Sigmoid colon (tissue), 7 donors: ENCODE measurements at places on chromosomes 12 and 14.

DNA sequence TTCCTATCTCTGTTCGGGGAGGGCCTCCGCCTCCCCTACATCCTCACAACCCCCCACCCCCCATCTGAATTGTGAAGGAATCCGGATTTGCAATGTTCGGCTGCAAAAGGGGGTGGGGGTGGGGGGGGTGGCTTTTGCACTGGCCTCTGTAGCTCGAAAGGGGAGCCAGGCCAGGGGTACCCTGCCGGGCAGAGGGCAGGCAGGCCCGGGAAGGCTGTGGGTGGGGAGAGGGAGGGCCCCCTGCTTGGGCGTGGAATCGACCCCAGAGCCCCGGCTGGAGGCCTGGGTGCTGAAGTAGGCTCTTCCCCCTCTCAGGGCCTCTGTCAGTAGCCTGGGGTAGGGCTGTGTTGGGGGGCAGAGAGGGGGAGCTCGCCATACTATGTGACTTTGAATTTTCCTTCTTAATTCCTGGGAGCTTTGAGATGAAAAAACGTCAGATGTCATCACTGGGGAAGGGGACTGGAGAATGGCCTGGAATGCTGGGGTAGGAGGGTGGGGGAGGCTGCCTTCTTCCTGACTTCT lies 1.1 kb downstream of the LRP1 start:
- DNase-seq = peak; percentile 73

DNA sequence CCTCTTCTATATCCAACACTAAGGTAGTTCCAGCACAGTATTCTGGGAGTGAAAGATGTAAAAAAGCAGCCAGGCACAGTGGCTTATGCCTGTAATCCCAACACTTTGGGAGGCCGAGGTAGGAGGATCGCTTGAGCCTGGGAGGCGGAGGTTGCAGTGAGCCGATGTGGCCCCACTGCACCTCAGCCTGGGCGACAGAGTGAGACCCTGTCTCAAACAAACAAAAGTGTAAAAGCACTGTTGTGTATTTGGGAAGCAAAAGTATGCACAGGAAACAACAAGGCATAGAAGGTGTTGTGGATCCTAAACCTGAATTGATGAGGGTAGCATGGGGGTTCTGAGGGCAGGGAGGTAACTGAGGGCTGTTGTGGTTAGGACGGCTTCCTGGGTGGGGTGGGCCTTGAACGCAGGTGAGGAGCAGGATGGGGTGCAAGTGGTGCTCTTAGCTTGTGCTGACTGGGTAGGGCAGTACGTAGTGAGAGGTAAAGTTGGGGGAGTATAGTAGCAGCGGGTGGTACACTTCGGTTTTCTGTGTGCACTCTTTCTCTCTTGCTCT lies 64.2 kb downstream of the RASSF3 start:
- DNase-seq = no peak

DNA sequence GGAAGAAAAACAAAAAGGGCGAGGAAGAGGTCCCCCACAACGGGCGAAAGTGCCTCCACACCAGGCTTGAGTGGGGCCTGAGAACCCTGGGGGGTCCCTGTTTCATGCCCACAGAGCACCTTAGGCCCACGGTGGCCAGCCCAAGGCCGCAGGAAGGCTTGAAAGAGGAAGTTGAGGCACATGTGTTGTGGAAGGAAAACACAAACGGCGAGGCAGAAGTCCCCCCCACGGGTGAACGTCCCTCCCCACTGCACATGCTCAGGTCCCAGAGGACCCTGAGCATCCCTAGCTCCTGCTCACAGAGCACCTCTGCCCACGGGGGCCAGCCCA lies 371.5 kb downstream of the ALG10 start:
- no peak for DNase-seq

DNA sequence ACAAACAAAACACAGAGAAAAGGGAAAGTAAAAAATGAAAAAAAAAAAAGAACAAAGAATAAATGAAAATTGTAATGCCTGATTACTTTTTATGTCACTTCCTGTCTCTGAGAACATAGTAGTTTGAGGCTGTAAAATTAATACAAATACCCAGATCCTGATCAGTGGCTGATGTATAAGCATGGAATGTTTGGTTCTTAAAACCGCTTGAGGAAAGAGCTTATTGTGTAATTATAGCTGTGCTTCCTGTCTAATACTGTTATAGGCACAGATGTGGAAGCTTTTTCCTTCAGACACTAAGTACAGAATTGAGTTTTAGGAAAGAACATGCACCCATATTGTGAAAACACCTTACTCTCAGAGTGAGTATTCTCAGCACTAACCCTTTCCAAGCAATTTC lies 86.9 kb downstream of the AVPR1A start:
- no peak for DNase-seq

DNA sequence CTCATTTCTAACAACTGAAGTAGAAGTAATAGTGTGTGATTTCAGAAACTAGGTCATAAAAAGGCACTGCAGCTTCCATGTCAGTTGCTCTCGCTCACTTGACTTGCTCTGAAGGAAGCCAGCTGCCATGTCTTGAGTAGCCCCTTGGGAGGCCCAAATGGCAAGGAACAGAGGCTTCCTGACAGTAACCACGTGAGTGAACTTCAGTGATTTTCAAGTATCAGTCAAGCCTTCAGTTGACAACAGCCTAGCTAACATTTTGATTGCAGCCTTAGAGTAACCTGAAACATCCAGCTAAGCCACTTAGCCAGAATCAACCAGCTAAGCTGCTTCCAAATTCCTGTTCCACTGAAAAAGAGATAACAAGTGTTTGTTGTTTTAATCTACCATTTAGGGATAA lies 26.7 kb downstream of the TOGARAM1 start:
- DNase-seq = peak; percentile 73

- no peak for DNase-seq
Observed at GRCh38 chr12:69816082-69816481, 8.9 kb upstream of the MYRFL start.

DNA sequence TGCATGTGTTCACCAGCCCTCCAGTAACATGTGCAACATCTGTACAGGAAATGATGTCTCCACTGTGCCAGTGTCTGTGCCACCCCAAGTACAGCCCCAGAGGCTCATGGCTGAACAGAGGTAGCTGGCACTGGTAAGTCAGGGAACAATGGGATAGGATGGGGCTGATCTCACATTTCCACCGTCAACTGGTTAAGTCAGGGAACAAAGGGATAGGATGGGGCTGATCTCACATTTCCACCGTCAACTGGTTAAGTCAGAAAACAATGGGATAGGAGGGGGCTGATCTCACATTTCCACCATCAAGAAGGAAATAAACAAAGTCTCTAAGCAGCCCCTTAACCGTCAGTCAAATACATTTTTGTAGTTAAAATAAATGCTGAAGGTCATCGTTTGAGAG lies 246.6 kb downstream of the TMEM132D start:
- no peak for DNase-seq

DNA sequence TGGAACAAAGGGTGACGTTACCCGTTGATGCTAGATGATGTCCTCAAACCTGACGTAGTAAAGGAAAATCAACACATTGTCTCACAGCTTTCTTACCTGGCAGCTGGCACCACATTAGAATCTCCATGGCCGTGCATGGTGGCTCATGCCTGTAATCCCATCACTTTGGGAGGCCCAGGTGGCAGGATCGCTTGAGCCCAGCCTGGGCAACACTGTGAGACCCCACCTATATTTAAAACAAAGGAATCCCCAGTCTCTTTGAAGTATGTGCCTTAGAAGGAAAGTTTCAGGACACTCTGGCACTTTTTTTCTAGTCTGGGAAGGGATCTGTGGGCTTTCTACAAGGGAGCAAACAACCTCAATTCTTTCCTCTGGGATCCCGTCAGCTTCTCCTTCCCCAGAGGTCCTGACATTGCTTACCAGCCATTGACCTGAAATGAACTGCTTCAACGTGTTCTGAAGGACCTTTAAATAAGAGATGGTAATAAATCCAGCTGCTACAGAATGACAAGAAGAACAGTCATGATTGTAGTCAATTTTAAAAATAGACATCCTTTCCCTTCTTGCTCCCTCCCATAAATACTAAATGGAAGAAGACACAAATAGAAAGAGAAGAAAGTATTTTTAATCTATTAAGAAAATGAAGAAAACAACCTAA lies 33.7 kb upstream of the TTC7B start:
- no peak for DNase-seq

- no peak for DNase-seq
Observed at GRCh38 chr14:59292028-59292427, 103.6 kb downstream of the DAAM1 start.

GRCh38 chr12:67370979-67371378 lies 101.8 kb downstream of the CAND1 start:
- no peak for DNase-seq

DNA sequence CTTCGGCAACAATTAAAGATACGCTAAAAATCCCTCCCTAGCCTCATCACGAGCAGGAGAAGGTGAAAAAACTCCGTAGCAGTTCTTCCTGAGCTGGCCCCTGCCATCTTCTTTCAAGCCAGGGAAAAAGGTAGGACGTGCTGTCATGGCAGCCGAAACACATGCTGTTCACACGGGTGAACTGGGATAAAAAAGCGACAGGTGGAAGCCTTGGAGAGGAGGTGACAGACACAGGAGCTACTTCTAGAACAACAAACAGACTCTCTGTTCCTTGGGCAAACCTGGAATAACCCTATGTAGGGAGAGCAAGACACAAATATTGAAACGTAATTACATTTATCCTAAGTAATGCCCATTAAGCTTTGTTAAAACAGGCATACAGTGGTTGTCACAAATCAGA lies 81.3 kb downstream of the KCNK10 start:
- no peak for DNase-seq

- DNase-seq = no peak
Observed at GRCh38 chr12:49410818-49411217, 43.6 kb downstream of the SPATS2 start.

GRCh38 chr12:106081606-106082005 lies 57.1 kb downstream of the NUAK1 start:
- DNase-seq = no peak

- DNase-seq = no peak
Observed at GRCh38 chr12:111467092-111467856, 61.6 kb downstream of the SH2B3 start.

DNA sequence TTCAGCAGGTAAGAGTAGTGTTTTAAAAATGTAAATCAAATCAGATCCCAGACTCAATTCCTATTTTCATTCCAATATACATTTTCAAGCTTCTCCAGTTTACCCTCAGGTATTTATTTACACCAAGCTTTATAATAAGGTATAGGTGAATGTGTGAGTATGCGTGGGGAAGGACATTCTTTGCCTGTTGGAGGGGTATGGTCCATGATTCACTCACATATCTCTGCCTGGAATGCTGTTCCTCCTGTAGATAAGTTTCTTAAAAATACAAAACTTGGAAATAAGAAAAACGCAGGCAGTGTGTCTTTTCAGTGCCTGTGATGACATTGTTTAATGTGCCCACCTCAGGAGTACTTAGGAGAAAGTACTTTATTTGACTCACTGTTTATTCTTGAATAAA lies 118.6 kb downstream of the CCDC91 start:
- no peak for DNase-seq

GRCh38 chr14:67241411-67242167 lies at the start of gene PALS1:
TSS of gene PALS1 (plus strand) at chr14:67241435. CDS start at chr14:67279171, 37,736 bp downstream.
- DNase-seq = peak; percentile 80

GRCh38 chr12:130161261-130162243 lies 712 bp upstream of the FZD10 start:
- DNase-seq = no peak

GRCh38 chr14:100523131-100523842 lies 63.9 kb downstream of the BEGAIN start:
- DNase-seq = peak; percentile 18

GRCh38 chr12:19222558-19222957 lies 93.0 kb downstream of the PLEKHA5 start:
- no peak for DNase-seq

GRCh38 chr12:126883697-126884096 lies 1383.3 kb upstream of the TMEM132C start:
- DNase-seq = no peak
